Heart left ventricle (tissue), 16 donors: ENCODE measurements at places on chromosomes 7 and 10. TPM values are rescaled to one million over a fixed set of nuclear protein-coding genes. Genes with fewer than 3 reads are reported as not detected.

AKR1D1 gene
- not detected for total RNA-seq

PKD2L1 gene
- total RNA-seq: not detected

DNA sequence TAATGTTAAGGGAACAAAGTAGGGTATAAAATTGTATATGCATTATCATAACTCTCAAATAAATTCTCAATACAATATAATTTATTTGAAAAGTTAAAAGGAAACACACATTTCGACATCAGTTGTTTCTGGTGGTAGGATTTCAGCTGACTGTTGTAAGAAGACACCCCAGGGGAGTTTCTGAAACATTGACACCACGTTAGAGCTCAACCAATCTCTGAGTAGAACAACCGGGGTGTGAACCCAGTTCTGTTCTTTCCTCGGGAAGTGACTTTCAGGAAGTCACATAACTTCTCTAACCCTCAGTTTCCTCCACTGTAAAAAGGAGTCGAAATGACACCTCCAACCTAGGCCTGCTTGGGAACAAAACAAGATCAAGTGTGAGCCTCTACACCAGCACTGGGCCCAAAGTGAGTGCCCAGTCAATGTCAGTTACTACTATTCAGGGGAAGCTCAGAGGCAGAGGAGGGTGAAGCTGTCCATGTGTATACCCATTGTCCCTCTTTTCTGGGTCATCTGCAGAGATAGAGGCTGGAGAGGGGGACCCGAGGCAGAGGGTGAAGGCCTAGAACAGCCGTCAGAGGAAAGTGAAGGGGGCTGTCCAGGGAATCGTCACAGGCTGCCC is 67.1 kb downstream of the AOAH start:
- no peak for DNase-seq

ETV1 gene
- 45.2 TPM for total RNA-seq

DNA sequence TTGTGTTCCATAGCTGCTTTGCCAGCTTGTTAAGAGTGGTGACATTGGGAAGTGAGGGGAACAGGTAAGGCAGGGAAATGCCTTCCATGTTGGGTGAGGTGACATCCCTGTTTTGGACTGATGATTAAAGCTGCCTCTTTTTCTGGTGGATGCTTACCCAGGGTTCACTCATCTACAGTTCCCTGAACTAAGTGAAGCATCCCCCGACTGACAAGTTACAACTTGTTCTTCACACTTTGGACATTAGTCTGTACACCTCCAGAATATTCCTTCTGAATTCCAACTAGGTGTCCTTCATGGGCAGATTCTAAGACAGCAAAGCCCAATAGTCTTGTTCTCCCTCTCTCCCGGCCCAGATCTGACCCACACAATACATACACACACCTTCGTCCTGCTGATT is 63.4 kb downstream of the HDAC9 start:
- DNase-seq: no peak

GRCh38 chr7:47807126-47807525 is 141.1 kb downstream of the PKD1L1 start:
- DNase-seq: no peak

RAMP3 gene
- 55.5 TPM for total RNA-seq

- DNase-seq: no peak
Measured at GRCh38 chr7:80630608-80631405, 7.6 kb upstream of the CD36 start.

DNA sequence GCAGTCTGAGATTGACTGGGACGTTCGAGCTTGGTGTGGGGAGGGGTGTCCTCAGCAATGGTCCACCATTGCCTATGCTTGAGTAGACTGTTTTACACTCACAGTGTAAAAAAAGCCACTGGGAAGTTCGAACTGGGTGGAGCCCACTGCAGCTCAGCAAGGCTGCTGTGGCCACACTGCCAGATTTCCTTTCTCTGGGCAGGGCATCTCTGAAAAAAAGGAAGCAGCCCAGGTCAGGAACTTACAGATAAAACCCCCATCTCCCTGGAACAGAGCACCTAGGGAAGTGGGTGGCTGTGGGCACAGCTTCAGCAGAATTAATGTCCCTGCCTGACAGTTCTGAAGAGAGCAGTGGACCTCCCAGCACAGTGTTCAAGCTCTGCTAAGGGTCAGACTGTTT is 80.3 kb downstream of the BICC1 start:
- no peak for DNase-seq

GPRIN2 gene
- total RNA-seq: not detected

- peak; percentile 44 for DNase-seq
Measured at GRCh38 chr7:6268907-6269306, 3.5 kb downstream of the CYTH3 start.

HSPB1 gene
- total RNA-seq: 1,921 TPM

GRCh38 chr7:27351137-27351536 is 108.5 kb downstream of the EVX1 start:
- DNase-seq: no peak

GRCh38 chr10:3828404-3829155 is 43.6 kb upstream of the KLF6 start:
- peak; percentile 46 for DNase-seq

ANXA8L1 gene
- total RNA-seq: not detected

FKBP14 gene
- total RNA-seq: 4.4 TPM

DNA sequence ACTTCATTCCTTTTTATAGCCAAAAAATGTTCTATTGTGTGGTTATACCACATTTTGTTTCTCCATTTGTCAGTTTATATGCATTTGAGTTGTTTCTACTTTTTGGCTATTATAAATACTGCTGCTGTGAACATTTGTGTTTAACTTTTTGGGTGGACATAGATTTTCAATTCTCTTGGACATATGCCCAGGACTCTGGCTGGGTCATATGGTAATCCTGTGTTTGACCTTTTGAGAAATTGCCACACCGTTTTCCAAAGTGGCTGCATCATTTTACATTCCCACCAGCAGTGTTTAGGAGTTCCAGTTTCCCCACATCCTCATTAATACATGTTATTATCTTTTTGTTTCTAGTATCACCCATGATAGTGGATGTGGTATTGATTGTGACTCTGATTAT is 39.4 kb downstream of the CSGALNACT2 start:
- no peak for DNase-seq

ITPRID1 gene
- total RNA-seq: not detected

DNA sequence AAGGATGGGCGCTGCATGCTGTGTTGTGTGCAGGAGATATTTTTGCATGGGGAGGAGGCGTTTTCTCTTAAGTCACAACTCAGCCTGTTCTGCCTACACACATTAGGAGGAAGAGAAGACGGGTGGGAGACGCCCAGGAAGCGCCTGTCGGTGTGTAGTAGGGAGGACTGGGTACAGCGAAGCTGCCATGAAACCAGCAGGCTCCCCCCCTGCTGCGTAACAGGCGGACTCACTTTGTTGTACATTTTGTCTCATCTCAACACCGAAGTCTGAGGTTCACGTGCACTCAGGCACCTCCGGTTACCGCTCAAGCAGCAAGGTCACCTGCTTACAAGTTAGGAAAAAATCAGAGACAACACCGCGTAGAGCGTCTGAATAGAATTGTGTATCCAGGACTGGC is 56.3 kb downstream of the CRTAC1 start:
- DNase-seq: no peak

GRCh38 chr7:48962821-48963505 is 38.6 kb downstream of the CDC14C start:
- DNase-seq: peak; percentile 46

- no peak for DNase-seq
Measured at GRCh38 chr7:99622596-99622995, 5.8 kb downstream of the ZSCAN25 start.

DNA sequence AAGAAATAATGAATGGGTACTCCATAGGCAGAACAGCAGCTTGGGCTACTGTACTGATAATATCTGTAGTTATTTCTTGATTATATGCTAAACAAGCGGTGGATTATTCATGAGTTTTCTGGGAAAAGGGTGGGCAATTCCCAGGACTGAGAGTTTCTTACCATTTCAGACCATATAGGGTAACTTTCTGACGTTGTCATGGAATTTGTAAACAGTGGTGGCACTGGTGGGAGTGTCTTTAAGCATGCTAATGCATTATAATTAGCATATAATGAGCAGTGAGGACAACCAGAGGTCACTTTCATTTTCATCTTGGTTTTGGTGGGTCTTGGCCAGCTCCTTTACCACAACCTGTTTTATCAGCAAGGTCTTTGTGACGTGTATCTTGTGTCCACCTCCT is 399.7 kb downstream of the CDC14C start:
- no peak for DNase-seq
